ENCODE measurements at places on chromosomes 2 and 18.

DNA sequence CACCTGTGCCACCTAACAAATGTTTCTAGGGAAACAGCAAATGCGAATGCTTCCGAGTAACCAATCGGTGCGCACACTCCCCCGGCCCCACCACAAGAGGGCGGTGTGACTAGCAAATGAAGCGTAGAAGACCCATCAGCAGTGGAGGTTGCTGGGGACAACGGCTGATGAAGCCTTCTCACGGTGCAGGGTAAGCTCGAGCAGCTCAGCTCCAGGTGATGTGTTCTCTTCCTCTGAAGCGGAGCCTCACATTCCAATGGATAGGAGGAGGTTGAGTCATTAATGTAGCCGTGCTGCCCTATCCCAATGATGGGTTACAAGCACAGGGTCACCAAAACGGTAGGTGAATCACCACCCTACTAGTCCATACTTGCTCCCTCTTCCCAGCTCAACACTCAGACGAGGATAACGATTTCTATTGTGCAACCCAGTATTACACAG lies 127.6 kb upstream of the TWIST2 start:
- no peak for DNase-seq

DNA sequence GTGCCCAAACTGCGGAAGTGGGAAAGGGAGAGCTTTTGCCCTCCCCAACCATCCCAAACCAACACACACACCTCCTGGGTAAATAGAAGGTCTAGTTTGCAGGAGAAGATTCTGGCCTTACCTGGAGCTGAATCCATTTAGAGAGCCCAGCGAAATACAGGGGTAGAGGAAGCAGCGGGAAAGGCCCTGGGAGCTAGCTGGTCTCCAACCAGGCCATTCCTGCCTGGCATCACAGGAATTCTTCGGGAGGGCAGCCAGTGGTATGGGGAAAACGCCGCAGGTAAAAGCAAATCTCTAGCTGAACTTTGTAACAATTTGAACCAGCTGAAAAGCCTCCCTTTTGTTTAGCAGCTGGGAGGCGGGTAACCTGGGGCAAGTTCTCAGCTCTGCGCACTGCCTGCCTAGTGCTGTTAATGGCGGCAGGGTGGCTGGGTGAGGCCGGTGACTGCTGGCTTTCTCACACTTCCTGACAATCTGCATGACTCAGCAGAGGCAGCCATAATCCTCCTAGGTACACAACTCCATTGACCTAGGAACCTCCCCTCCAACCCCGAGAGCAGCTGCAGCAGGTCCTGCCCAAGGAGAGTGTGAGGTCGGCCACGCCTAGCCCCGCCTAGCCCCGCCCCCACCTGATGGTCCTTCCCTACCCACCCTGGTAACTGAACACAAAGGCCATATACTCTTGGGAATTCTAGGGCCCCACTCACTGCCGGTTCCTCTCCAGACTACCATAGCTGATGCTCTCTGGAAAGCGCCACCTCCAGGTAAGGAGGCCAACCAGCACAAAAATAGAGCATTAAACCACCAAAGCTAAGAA lies 483.8 kb upstream of the REG3G start:
- DNase-seq: no peak

- no peak for DNase-seq
These were observed 122.2 kb downstream of the INHBB start for GRCh38 chr2:120468136-120468535.

DNA sequence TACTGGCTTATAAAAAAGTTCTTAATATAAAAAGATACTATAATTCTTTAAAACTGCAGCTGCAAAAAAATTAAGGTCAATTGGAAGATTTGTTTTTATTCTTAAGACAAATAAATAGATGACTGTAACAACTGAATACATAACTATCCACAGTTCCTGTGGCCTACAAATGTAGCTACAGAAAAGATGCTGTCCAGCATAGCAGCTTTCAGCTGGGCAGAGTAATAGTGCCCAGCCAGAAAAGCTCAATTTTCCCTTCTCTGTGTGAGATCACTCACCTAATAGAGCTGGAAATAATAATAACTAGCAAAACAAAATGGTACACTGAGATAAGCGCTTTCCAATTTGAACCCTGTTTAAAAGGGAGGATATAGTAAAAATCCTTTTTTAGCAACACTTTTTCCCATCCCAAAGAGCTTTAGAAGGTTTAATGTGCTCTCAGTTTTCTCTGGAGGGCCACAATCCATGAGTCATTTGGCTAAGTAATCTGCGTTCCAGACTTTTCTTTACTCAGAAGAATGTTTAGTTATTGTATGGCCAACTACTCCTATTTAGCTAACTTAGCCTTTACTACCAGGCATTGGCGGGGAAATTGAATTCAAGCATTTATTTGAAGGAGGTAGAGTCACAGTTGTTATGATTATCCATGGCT lies 158.1 kb upstream of the SLC39A10 start:
- DNase-seq: peak; percentile 61

GRCh38 chr2:85584857-85585780 lies 888 bp downstream of the VAMP5 start:
- DNase-seq: peak; percentile 58

DNA sequence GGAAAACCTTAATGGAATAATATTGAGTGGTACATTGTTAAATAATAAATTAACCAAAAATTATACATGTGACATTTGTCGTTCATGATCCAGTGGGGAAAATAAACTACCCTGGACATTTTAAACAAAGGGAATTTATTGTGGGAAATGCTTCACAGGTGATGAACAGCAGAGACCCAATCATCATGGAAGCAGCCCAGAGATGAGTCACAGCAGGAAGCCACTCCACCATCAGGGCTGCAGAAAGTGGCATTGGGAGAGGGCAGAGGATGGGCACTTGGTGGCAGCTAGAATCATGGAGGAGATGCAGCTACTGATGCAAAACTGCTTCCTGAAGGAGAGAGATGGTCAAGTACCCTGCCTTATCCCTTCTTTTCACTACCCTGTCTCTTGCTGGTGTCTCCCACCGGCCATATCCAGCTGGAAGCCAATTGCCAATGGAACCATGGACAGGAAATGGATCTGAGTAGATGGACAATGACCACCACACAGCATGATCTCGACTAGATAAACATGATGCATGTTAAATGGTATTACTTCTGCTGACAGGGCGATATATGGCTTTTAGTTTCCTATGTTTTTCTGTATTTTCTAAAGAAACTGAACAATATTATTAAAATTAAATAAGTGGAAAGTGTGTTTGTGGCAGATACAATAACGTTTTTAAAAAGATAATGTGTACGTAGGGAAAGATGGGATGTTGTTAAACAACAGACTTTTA lies 139.8 kb downstream of the RPIA start:
- DNase-seq: no peak

- no peak for DNase-seq
These were observed 228.7 kb upstream of the SLC8A1 start for GRCh38 chr2:40680547-40680946.

GRCh38 chr2:8009010-8009597 lies 672.8 kb upstream of the ID2 start:
- peak; percentile 9 for DNase-seq

DNA sequence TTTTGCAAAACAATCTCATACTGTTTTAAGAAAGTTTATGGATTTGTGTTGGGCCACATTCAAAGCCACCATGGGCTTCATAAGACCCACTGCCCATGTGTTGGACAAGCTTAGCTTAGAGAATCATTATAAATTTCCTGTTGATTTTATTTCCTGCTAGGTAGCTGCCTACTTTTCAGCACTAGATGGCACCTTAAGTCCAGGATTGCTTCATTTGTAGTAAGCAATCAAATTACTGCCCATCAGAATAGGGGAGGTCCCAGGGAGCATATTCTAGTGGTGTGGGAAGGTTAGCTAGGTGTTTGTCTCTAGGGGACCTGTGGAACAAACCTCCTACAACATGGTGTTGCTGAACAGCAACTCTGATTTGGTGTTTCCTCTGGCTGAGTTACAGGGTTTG lies 11.0 kb upstream of the DCDC2C start:
- no peak for DNase-seq

GRCh38 chr2:239399433-239399920 lies 1.3 kb downstream of the HDAC4 start:
- no peak for DNase-seq

DNA sequence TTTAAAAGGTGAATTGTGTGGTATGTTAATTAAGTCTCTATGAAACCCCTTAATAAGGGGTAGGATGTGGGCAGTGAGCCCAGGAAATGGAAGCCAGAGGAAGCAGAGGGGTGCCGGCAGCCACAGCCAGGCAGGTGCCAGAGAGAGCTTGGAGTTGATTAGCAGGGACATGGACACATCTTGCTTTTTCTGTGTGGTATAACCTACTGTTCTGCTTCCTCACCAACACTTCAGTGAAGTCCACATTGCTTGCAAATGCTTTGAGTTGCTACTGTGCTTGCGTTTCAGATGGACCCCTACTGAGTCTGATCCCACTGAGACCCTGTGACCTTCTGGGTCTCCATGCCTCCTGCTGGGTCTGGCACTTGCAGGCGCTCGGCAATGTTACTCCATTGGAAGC lies 30.3 kb upstream of the ARHGEF4 start:
- no peak for DNase-seq

DNA sequence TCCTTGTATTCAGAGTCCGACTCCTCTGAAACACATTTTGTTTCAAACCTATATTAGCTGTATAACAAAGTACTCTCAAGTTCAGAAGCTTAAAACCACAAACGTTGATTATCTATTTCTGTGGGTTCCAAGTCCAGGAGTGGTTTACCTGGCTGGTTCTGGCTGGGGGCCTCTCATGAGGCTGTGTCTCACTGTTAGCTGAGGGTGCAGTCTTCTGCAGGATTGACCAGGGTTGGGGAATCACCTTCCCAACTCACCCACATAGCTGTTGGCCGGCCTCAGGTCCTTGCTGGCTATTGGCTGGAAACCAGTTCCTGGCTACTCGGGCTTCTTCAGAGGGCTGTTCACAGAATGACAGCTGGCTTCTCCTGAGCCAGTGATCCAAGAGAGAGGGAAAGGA lies 18.0 kb upstream of the ATIC start:
- DNase-seq: no peak

DNA sequence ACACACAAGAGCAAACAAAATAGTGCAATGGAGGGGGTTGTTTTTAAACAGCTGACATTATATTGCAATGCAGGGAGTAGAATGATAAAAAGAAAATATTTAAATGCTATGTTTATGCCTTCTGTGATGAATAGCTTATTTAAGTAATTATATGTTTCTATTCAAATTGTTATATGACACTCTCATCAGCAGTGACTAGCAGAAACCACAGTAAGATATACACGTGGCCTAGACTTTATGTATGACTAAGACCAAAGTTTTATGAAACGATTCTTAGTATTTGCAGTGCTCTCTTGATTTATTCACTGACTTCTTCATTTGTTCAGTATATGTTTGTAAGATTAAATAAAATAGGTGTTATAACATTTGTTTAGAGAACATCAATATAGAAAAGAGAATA lies 26.1 kb upstream of the C1D start:
- peak; percentile 16 for DNase-seq

GRCh38 chr18:27860701-27861107 lies 316.2 kb downstream of the CDH2 start:
- DNase-seq: peak; percentile 75

GRCh38 chr2:58514252-58514651 lies 273.1 kb upstream of the FANCL start:
- DNase-seq: no peak

DNA sequence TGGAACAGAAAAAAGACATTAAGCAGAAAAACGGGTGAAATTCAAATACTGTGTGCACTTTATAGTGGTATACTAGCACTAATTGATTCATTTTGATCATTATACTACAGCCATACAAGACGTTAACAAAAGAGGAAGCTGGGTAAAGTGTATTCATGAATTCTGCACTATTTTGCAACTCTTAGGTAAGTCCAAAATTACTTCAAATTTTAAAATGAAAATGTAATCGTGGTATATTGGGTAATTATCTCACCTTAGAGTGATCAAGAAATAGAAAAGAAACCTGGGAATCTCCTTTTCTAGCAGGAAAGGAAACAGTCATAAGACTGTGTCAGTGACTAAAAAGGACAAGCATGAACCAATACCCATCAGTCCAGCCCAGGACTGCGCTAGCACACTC lies 5.4 kb downstream of the TGFBRAP1 start:
- no peak for DNase-seq

DNA sequence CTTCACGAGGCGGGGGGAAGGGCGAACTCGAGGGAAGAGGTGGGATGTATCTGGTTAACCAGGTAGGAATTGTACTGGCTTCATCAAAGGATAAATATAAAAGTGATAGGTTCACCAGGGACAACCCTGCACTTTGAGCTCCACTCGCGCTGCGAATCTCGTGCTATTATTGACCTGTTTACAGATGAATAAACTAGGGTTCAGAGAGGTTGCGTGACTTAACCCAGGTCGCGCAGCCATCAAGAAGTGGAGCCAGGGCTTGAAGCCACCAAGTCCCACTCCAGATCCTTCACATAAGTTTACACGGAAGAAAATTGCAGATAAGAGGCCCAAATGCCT lies 1.4 kb upstream of the CYP1B1 start:
- DNase-seq: no peak

DNA sequence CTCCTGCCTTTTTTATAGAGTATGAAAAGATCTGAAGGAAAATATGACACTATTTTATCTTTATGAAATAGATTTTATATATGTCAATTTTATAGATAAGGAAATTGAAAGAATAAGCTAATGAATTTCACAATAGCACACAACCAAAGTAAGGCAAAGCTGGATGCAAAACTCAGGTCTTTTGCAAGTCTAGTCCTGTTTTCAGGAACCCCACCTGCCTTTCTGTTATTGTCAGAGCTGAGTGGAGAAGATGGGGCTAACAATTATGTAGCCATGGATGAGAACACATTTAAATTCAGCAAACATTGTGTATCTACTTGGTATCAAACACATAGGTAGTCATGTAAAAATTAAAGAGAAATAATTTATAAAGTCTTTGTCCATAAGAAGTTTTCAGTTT lies 161.5 kb upstream of the ZEB2 start:
- no peak for DNase-seq

DNA sequence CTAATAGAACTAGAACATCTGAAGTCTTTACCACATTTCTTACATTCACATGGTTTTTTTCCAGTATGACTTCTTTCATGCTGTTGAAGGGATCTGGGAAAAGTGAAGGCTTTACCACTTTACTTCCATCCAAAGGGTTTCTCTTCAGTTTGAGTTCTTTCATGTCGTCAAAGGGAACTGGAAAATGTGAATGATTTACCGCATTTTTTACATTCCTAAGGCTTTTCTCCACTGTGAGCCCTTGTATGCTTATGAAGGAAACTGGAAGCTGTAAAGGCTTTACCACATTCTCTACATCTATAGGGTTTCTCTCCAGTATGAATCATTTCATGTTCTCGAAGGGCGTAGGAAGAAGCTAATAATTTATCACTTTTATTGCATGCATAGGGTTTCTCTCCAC lies 46.7 kb downstream of the NBEAL1 start:
- peak; percentile 86 for DNase-seq

- no peak for DNase-seq
These were observed 175.7 kb upstream of the PGAP1 start for GRCh38 chr2:197102231-197102630.

- no peak for DNase-seq
These were observed 383.7 kb downstream of the CDH2 start for GRCh38 chr18:27793013-27793785.

- DNase-seq: no peak
These were observed 180.3 kb upstream of the PKDCC start for GRCh38 chr2:41867553-41867952.
